ENCODE measurements at places on chromosomes 4 and X. TPM values are rescaled to one million over a fixed set of nuclear protein-coding genes. Genes with fewer than 3 reads are reported as not detected.

RAB33A gene
- total RNA-seq = not detected

SPANXA1 gene
- total RNA-seq = not detected

LGI2 gene
- total RNA-seq = 13.7 TPM

ARHGEF9 gene
- total RNA-seq = 20.5 TPM

LAGE3 gene
- 19.5 TPM for total RNA-seq

SMS gene
- total RNA-seq = 56.3 TPM

GSPT2 gene
- 4.6 TPM for total RNA-seq

TMEM156 gene
- total RNA-seq = not detected

FAM9B gene
- not detected for total RNA-seq

ADAM29 gene
- total RNA-seq = not detected

TEX13B gene
- total RNA-seq = not detected

SEPTIN6 gene
- 67.2 TPM for total RNA-seq

TMEM271 gene
- not detected for total RNA-seq

OCIAD2 gene
- 3.3 TPM for total RNA-seq

SCRG1 gene
- total RNA-seq = 3.0 TPM

SPINK2 gene
- not detected for total RNA-seq

DIPK2B gene
- 12.5 TPM for total RNA-seq
